ENCODE measurements at places on chromosomes 12 and 14. TPM values are rescaled to one million over a fixed set of nuclear protein-coding genes. Genes with fewer than 3 reads are reported as not detected.

ESYT1 gene
- 185 TPM for total RNA-seq

AVPR1A gene
- under 0.01 TPM for total RNA-seq

ZDHHC22 gene
- not detected for total RNA-seq

STXBP6 gene
- 7.3 TPM for total RNA-seq

TMEM132C gene
- total RNA-seq: not detected

EXOC3L4 gene
- 1.6 TPM for total RNA-seq

Data from smooth muscle cell of bladder (primary cell).